ENCODE measurements at places on chromosomes 12 and 14.

- DNase-seq: no peak
These were observed 220.2 kb downstream of the ANO6 start for GRCh38 chr12:45435945-45436710.

DNA sequence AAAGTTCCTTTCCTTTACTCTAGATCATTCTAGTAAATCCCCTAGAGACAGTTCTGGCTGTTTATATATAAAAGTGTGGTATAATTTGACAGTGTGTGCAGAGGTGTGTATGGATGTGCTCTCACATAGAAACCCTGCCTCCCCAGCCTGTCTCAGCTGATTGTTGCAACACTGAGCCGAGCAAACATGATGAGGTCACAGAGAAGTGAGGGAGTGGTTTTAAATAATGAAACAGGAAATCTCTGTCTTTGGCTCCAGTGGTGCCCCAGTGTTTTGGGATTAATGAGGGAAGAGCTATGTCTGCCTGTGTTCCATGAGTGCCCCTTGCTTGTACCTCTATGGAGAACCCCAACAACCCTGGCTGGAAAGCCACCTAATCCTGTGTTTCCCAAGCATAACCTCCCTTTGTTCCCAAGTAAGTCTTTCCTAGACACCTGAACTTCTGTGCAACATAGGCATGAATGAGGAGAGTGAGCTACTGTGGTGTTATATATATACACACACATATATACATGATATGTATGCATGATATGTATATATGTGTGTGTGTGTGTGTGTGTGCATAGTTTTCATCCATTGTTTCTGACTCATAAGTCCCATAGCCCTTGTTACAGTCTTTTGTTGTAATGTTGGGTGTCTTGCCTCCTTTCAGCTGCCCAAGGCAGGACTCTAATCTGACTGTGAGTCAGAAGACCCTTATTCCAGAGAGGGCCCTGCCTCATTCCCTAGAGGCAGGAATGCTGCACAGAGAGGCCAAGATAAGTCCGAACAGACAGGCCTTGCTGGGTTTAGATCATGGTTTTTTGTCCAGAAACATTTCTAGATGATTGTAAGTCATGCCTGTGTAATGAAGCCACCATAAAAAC lies 18.0 kb downstream of the TRAF3 start:
- DNase-seq: no peak

- DNase-seq: no peak
These were observed 15.7 kb upstream of the IFT81 start for GRCh38 chr12:110108309-110109036.

DNA sequence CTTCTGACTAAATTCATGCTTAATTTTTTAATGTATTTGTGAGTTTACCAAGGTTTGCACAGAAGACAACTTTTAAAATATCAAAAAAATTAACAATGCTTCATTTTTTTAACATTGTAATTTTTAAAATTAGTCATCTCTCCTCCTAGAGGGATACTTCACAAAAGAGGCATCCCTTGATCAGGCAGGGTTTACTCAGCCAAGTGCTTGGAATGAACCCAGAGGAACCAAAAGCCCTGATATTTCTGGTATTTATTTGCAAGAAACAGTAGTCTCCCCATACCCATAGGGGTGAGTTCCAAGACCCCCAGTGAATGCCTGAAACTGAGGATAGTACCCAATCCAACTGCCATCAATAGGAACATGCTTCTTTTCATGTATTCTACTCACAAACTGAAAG lies 52.5 kb downstream of the GARIN6 start:
- DNase-seq: no peak

DNA sequence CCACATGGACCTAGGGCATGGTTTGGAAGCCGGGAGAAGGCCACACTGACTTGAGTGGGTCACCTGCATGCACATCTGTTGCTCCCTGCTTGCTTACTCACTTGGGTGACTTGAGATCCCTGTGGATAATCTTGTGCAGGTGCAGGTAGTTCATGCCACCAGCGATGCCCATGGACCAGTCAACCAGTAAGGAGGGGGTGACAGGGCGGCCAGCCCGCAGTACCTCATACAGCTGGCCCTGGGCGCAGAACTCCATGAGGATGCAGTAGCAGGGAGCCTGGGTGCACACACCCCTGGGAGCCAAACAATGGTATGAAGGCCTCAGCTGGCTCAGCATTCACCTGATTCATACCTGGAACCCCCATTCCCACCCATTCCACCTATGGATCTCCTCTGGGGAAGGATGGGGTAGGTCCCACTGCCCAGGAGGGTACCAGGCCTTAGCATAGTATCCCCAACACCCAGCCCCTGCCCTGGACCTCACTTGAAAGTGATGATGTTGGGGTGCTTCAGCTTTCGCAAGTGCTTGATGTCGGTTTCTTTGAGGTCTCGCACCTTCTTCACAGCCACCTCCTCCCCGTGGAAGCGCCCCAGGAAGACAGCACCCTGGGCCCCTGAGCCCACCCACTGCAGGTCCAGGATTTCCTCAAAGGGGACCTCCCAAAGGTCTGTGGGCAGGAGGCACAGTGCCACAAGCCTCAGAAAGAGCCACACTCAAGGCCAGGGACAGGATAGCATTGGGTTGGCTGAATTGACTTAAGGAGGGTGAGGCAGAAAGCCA lies 13.1 kb downstream of the MAP3K12 start:
- DNase-seq: no peak

GRCh38 chr12:67958187-67958586 lies 31.1 kb upstream of the IFNG-AS1 start:
- no peak for DNase-seq

DNA sequence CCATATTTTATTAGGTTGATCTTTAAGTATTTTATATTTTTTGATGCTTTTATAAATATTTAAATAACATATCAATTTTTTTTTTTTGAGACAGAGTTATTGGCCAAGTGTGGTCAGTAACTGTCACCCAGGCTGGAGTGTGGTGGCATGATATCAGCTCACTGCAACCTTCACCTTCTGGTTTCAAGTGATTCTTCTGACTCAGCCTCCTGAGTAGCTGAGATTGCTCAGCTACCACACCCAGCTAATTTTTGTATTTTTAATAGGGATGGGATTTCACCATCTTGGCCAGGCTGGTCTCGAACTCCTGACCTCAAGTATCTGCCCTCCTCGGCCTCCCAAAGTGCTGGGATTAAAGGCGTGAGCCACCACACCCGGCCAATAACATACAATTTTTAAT lies 71.1 kb downstream of the FUT8 start:
- no peak for DNase-seq

GRCh38 chr14:60317609-60318008 lies 68.6 kb downstream of the PPM1A start:
- no peak for DNase-seq

GRCh38 chr12:67457778-67458665 lies 188.9 kb downstream of the CAND1 start:
- no peak for DNase-seq

DNA sequence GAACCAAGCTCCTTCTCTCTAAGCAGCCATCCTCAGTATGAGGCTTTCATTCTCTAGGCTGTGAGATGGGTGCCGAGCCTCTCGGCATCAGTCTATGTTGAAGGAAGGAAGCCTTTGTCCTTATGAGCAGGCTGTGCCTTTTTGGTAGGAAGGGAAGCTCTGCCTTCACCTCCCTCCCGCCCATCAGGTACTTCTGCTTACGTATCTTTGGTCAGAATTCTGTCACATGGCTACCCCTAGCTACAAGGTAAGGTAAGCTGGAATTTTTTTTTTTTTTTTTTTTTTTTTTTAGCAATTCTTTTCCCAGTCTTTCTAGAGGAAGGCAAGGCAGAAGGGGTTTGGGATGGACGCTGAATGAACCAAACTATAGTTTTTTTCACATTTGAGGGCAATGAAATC lies 16.9 kb downstream of the BATF start:
- no peak for DNase-seq

DNA sequence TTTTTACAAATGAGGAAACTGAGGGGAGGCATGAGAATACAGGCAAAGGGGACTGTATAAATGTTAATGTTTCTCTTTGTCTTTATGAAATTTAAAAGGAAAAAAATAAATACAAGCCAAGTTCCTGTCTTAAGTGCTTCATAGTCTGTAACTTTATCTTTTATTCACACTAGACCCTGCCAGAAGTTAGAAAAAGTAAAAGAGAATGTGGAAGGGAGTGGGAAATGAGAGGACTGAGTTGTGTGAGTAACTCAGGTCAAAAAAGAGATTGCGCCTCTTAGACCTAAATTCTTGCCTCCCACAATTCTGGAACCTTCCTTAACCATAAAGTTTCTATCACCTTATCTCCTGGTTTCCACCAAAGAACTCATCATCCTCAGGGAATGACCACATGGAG lies 141.1 kb downstream of the KICS2 start:
- no peak for DNase-seq

DNA sequence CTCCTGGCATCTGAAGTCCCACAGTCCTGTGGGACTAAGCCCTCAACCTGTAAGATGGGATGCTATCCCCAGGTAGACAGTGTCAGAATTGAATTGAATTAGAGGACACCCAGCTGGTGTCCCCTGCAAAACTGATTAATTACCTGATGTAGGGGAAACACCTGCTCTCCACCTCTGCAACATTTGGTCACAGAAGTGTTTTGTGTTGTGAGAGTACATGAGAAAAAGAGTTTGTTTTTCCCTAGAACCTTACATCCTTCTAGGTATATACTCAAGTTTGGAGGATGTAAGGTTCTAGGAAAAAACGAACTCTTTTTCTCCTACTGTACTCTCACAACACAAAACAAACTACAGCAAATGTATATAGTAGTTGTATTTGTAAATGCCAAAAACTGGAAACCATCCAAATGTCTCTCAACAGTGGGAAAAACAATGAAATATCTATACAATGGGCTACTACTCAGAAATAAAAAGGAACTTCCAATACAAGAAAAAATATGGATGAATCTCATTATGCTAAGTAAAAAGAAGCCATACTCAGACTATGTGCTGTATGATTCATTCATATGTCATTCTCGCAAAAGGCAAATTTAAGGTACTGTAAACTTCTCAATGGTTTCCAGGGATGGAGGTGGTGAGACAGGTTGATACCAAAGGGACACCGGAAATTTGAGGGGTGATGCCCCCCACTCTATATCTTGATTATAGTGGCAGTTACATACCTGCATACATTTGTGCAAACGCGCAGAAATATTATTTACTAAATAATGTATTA lies 160.7 kb downstream of the MED13L start:
- no peak for DNase-seq

DNA sequence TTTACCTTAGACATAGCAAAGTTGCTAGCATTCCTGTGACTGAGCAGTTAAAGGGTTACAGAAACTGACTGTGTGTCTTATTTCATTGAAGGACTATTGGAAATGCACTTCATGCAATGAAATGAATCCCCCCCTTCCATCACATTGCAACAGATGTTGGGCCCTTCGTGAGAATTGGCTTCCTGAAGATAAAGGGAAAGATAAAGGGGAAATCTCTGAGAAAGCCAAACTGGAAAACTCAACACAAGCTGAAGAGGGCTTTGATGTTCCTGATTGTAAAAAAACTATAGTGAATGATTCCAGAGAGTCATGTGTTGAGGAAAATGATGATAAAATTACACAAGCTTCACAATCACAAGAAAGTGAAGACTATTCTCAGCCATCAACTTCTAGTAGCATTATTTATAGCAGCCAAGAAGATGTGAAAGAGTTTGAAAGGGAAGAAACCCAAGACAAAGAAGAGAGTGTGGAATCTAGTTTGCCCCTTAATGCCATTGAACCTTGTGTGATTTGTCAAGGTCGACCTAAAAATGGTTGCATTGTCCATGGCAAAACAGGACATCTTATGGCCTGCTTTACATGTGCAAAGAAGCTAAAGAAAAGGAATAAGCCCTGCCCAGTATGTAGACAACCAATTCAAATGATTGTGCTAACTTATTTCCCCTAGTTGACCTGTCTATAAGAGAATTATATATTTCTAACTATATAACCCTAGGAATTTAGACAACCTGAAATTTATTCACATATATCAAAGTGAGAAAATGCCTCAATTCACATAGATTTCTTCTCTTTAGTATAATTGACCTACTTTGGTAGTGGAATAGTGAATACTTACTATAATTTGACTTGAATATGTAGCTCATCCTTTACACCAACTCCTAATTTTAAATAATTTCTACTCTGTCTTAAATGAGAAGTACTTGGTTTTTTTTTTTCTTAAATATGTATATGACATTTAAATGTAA lies 31.5 kb downstream of the MDM2 start:
- no peak for DNase-seq

DNA sequence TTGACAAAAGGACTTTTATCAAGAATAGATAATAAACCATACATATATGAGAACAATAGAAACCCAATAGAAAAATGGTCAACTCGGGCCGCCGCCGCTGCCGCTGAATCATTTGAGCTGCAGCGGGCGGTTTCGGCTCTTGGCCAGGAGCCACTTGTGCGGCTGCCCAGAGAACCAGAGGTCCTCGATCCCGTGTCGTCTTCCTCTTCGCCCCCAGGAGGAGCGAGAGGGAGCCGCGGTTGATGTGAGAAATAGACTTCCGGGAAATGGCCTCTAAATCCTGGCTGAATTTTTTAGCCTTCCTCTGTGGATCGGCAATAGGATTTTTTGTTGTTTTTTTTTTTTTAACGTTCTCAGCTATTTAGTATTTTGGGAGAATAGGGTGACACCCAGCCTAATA lies 44.8 kb downstream of the CPSF6 start:
- DNase-seq: no peak

Data from stimulated activated CD8-positive, alpha-beta memory T cell treated with anti-CD3 and anti-CD28 coated beads, Interleukin-4, amount 100 ng/mL, for 1 hour (primary cell).